ENCODE measurements at places on chromosomes 1 and 21.

DNA sequence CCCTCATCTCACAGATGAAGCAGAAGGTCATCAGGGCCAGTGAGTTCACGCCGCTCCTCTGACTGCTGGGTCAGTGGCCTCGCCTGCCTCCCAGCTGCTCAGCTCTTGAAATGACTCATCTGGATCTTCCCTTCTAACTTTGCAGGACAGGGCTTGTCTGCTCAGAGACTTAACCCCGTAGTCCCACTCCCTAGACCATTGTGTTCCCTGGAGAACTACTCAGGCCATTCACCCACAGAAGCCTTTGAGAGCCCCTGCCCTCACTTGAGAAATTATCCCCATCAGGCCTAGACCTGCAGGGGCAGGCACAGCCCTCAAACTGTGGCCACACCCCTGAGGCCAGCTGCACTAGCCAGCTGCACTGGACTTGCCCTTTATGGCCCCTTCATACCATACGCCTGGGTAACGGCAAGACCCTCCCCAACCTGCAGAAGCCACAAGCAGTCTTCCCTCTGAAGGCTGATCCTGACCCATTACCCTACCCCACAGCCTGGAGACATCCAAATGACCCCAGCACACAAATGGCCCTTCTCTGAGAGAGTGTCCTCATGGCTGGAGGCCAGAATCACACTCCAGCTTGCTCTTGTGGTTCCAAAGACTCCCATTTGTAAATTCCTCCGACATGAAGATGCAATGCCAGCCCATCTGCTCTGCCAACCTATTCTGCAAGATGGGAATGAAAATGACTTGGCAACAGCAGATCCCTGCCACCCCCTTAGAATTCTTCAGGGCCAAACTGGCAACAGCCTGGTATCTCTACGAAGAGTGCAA is 33.2 kb downstream of the RCSD1 start:
- DNase-seq: no peak

GRCh38 chr21:44713846-44714245 is 2.5 kb upstream of the TSPEAR start:
- DNase-seq: no peak

DNA sequence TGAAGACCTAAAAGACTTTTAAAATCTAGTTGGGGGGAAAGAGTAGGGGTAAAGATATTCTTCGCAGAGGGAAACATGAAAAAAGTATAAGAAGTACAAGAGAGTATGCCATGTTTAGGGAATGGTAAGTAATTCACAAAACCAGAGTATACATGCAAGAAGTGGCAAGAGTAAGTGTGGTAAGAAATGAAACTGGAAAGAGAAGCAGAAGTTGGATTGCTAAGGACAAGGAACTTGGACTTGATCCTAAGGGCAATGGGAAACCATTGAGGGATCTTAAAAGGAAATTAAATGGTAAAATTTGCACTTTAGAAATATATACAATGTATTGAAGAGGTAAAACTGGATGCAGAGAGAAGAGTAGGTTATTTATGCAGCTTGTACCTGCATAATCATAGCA is 9.2 kb upstream of the ZNF644 start:
- no peak for DNase-seq

GRCh38 chr1:245301162-245301580 is 146.4 kb downstream of the KIF26B start:
- DNase-seq: no peak

DNA sequence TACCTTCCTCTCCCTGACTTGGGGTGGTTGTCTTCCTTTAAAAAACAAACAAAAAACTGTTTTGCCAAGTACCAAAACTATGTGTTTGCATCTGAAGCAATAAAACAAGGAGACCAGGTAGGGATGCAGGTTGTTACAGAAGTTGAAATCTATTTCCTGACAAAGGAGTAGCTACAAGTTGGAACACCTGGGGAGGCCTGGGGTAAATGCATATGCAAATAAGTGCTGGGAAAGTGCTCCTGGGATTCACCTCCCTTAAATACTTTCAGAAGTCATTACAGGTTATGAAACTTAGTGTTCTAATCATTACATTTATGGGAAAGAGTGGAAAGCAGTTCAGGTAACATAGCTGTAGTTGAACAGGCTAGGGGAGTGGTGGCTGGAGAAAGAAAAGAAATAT is 1.9 kb upstream of the TSNAX start:
- DNase-seq: no peak

- DNase-seq: no peak
Observed at GRCh38 chr1:225842074-225842473, 32.1 kb downstream of the EPHX1 start.

- no peak for DNase-seq
Observed at GRCh38 chr21:33229099-33229783, 497 bp upstream of the IFNAR2 start.

DNA sequence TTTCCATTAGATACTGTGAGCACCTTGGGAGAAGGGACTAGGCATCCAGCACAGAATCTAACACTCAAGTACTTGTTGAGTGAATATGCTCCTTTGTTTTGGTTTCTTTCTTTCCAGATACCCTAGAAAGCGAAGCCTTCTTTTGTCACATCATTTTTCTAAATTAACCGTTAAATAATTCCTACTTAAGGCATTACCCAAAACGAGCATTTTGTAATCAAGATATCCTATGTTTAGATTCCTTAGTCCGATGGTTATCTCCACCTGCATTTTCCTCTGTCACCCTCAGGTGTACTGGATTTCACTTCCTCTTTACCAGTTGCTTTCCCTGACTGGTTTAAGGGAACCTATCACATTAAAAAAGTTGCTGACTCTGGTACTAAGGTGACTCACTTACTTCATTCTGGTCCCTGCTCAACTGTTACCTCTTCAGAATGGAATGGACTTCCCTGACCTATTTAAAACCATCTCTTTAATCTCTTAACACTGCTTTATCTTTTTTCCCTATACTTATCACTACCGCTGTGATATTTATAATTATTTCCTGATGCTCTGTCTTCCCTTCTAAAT is 3.2 kb downstream of the B3GALNT2 start:
- DNase-seq: no peak

- DNase-seq: no peak
Observed at GRCh38 chr21:45941717-45942546, 39.6 kb upstream of the COL6A1 start.

- DNase-seq: no peak
Observed at GRCh38 chr1:221858818-221859611, 117.1 kb upstream of the DUSP10 start.

DNA sequence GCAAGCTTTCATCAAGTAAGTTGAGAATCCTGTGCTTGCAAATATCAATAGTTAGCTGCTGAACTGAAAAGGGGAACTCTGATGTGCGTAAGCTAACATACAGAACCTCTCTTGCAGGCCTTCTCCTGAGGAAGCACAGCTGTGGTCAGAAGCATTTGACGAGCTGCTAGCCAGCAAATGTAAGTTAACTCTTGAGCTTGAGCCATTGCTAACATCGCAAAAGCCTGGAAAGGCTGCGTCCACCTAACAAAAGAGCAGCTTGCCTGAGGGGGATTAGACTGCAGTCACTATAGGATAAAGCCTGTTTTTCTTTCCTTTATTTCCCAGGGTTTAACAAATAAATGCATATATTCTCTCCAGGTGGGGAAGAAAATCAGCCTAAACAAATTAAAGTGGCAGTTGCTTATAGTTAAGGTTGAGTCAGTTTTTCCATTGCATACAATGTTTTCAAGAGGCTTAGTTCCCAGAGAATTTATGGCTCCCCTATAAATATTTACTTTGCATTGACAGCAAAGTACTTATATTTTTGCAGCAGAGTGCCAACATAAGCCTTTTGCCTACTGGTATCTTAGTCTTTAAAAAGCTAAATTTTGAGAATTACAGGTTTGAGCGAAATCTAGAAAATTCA is 1.5 kb downstream of the RGS2 start:
- no peak for DNase-seq

DNA sequence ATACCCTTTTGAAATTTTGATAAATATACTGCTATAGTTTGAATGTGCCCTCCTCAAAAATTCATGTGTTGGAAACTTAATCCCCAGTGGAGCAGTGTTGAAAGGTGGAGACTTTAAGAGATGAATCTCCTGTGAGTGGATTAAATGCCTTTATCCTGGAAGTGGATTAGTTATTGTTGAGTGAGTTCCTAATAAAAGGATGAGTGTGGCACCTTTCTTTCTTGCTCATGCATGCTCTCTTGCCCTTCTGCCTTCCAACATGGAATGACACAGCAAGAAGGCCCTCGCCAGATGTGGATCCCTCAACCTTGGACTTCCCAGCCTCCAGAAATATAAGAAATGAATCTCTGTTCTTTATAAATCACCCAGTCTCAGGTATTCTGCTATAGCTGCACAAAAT is 51.8 kb downstream of the CD160 start:
- no peak for DNase-seq

GRCh38 chr1:9866836-9867235 is 43.1 kb upstream of the CLSTN1 start:
- DNase-seq: no peak

DNA sequence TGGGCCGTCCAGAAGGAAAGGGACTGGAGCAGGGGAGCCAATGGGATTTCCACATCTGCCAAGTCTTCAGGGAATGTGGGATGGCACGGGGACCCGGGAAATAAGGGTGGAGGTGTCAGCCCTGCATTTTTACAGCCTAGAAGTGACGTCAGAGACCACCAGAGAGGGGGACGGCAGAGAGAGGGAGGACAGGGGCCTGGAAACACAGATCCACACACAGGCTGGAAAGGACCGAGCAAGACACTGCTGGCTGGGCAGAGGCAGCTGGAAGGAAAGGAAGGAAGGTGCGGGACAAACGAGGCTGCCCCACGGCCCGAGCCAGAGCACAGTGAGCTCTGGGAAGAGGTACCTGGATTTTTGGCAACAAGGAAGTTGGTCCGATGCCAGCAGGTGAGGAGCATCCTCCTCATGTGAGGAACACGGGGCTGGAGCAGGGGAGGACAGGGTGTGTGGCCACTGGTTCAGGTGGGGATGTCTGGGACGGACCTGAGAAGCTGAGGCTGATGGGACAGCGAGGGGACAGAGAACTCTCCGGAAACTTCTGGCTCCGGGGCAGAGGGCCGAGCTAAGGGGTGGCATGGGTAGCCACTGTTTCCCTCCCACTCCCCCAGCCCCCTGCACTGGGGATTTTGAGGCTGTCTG is 138.3 kb downstream of the PGBD5 start:
- DNase-seq: no peak

DNA sequence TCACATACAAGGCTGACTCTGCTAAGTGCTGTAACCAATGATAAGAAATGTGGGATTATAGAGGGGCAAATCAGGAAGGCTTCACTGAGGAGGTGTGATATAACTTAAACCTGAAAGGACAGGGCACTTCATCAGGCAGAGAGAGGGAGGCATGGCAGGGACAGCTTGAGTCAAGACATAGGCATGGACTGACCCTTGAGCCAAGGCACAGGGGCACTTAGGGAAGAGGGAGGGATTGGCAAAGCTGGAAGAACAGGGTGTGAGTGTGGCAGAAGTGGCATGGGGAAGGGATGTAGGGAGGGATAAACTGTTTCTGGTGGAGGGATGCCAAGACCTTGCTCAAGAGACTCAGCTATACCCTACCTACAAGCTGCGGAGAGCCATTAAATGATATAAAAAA is 81.3 kb downstream of the PLXNA2 start:
- DNase-seq: no peak

DNA sequence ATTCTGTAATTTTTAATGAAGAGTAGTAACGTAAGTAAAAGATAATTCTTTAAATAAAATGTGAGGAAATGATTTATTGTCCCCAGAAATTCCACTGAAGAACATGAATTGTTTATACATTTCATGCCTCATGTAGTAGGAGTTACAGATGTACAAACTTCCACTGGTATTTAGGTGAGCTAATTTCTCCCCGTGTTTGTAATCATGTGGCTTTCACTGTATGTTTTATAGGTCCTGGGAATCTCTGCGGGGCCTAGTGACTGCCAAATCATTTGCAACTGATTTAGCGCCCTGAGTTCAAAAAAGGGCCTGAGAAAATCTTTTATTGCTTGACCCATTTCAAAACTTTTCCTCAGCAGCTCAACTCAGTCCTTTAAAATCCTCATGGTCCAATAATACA is 30.5 kb upstream of the FASLG start:
- no peak for DNase-seq

DNA sequence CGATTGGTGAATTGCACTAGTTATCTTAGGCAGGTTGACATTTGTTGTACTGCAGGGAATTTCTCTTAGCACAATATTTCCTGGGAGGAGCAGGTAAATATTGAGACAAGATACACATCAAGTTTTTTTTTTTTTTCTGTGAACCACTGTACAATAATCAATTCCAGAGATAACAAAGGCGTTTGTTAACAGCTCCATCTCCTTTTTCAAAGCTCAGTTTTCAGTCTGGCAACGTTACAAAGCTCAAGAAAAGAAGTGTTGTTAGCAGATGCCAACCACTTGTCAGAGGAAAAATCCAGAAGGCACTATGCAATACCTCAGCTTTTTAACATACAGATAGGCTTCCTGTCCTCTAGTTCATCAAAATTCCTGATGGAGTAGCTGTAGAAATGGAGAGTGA is 40.9 kb upstream of the DAB1 start:
- no peak for DNase-seq

DNA sequence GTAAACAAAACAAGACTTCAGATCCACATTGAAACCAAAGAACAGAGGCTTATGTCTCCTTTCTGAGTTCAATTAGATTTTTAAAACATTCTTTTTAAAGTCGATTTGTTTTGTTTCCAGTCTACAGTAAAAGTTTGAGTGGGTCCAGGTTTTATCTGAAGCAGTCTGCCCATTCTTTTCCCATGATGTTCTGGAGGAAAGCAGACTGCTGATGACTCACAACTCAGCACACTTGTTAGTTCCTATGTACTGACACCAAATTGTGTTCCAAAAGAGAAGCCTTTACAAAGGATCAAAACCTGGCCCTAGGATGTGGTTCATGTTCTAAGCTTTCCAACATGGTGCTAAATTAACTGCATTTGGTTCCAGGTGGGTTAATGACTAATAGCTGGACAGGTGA is 11.4 kb upstream of the CCN1 start:
- DNase-seq: no peak

DNA sequence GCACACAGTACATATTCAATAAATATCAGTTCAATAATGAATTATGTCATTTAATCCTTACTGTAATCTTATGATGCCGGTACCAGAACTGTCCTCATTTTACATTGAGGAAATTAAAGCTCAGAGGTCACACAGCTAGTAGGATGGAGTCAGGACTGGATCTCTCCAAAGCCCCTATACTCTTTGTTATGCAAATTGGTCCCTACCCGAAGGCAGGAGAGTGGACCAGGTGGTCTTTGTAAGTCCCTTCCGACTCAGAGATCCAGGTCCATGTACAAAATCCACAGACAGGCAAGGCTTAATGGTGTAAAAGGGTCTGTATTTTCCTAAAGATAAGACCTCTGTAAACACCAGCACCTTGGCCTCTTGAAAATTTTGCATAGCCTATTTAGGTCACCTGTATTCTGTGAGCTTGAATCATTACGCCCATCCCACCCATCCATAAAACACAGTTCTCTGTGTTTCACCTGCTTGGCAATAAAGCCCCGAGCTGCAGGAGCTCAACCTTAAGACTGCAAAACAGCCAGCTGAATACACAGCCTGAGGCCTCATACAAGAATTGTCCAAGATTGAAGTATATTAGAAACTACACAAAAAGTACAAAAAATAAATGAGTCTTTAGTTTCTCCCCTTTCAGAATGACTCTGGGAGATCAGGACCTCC is 41.7 kb downstream of the PLXNA2 start:
- no peak for DNase-seq

GRCh38 chr1:46599059-46599970 is 4.8 kb downstream of the MKNK1 start:
- no peak for DNase-seq

GRCh38 chr1:119653839-119654170 is 5.7 kb upstream of the ZNF697 start:
- no peak for DNase-seq
